Breast epithelium (tissue), 4 donors: ENCODE measurements at places on chromosomes 6 and 20. TPM values are rescaled to one million over a fixed set of nuclear protein-coding genes. Genes with fewer than 3 reads are reported as not detected.

ZNF334 gene
- total RNA-seq, result 18.7 TPM

MYCT1 gene
- total RNA-seq, result 6.6 TPM

SIRPB2 gene
- total RNA-seq, result 2.9 TPM

VSX1 gene
- total RNA-seq, result not detected
